Brain pericyte (primary cell): ENCODE measurements at places on chromosomes 12 and 14.
A peak's percentile ranks its signal among the peaks of the same experiment; 100 is the strongest.

GRCh38 chr14:79825046-79825521, 386.2 kb downstream of the DIO2 start:
- DNase-seq = no peak

GRCh38 chr14:61475316-61475715, 153.9 kb downstream of the PRKCH start:
- DNase-seq = no peak

GRCh38 chr14:66507722-66508546, at the start of gene GPHN:
Gene GPHN (plus strand): TSS chr14:66508147.
- peak; percentile 93 for DNase-seq

GRCh38 chr14:75842551-75842950, 139.2 kb downstream of the TGFB3 start:
- no peak for DNase-seq

GRCh38 chr12:8950221-8950527, 729 bp upstream of the M6PR start:
- no peak for DNase-seq

GRCh38 chr12:14366209-14367039, 942 bp downstream of the ATF7IP start:
- DNase-seq = no peak

DNA sequence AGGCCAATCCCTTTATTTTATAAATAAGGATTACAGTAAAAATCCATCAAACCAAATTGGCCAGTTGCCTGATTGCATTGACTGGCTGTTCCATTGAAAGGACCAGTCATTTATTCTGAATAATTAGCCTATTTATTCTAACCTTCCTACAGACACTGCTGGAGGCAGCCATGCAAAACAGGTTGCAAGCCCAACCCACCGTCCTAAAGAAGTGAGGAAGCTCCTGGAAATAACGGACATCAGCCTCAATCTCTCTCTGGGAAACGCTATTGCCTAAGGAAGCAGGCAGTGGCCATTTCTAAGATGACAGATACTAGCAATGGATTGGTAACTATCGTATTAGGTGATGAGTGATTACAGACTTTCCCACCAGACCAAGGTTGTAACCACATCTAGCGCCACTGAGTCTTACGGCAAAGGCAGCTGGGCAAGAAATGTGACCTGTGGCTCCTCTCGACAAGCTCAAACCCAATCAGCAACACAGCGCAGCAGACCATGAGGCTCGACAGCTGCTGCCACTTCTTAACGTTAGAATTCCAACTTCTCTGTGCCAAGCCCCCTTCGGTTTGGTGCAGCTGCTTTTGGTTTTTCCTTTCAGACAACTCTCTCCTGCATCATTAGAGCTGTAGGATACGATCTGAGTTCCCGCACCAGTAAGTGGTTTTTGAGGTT, 134.2 kb downstream of the KCNK10 start:
- no peak for DNase-seq

- no peak for DNase-seq
Measured at GRCh38 chr14:80212023-80212397, 706 bp upstream of the DIO2 start.

DNA sequence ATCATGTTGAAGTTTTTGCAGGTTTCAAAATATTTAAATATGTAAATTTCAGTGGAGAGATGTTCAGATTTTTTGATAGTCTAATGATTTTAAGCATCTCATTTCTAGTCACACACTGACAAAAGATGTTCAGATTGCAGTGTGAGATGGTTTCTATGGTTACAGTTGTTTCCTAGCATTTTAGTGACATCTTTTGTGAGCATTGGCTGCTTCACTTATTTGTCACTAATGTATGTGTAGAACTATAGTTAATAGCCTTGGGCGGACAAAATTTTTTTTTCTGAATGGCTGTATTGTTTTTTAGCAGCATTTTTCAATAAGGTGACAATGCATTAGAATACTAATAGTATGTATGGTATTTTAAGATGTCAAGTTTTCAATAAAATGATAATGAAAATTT, 315.6 kb upstream of the PRKD1 start:
- no peak for DNase-seq

DNA sequence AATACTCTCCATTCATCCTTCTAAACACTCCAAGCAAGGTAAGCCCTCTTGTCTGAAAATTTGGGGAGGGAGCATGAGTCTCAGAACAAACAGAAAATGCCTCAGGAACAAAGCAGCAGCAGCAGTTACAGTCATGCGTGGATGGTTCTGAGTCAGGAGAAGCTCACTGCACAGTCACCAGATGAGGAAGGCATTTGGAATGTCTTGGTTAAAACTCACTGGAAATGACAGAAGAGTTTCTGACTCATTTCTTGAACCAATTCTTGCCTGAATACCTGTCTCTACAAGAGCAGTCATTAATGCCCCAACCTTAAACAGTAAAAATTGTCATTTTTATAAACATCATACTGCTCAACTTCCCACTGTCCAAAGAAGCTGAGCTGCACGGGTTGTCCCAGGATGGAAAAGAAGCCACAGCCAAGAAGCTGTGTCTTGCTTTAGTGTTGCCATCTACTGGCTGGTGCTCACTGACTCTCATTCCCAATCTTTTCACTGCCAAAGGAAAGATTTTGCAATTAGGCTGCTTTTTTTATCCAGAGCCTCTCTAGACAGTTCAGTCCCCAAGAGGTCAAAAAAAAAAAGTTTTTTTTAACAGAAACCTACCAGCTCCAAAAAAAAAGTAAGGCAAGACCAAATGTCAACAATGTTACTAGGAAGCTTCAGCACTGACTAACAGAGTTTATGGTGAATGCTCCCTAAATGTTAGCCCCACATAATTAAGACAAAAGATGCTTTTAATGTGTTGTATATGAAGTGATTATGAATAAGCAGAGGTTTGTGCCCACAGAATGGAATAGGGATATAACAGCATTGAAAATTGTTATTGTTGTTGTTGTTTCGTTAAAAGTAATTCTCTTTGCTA, 40.4 kb downstream of the KICS2 start:
- peak; percentile 53 for DNase-seq

GRCh38 chr14:52730709-52731111, 744 bp downstream of the STYX start:
- no peak for DNase-seq

GRCh38 chr12:30613119-30613830, 82.4 kb downstream of the IPO8 start:
- DNase-seq = no peak

DNA sequence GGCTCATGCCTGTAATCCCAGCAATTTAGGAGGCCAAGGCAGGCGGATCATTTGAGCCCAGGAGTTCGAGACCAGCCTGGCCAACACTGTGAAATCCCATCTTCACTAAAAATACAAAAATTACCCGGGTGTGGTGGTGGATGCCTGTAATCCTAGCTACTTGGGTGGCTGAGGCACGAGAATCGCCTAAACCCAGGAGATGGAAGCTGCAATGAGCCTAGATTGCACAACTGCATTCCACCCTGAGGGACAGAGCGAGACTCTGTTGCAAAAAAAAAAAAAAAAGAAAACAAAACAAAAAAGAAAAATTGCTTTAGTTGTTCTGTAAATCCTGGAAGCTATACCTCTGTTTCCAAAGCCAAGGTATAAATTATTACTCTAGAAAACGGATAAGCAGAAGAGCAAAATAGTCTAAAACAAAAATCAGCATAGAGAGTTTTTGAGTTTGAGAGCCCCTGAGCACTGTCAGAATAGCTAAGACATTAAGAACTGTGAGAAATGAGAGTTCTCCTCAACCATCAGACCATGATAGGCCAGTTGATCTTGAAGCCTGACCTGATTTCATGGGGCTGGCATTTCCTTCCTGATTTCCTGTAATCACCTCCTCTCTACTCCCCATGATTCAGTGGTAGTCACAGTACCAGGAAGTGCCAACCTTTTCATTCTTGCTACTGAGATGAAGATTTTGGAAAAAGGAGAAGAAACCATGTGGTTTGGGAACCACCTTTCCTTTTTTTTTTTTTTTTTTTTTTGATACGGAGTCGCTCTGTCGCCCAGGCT, 31.7 kb downstream of the ATP2A2 start:
- no peak for DNase-seq

GRCh38 chr12:52871291-52872039, 22.7 kb upstream of the KRT78 start:
- DNase-seq = peak; percentile 73

GRCh38 chr12:57388425-57388824, 42.4 kb downstream of the R3HDM2 start:
- DNase-seq = no peak

DNA sequence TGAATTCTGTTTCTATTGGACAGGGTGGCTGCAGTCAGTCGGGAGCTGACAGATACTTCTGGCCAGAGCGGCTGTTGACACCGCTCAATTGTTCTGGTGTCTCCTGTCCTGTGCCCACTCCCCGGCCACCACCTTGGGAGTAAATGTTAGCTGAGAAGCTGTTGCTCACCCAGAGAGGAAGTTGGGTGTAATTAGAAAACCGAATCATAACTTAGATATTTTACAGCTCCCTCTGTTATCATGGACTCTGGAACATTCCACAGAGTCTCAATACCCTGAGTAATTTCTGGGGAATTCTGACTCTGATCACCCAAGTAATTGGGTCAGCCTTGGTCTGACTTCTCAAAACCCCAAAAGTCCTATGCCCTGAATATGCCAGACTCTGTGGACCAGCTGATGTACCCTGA, 58.3 kb upstream of the RFLNA start:
- no peak for DNase-seq

DNA sequence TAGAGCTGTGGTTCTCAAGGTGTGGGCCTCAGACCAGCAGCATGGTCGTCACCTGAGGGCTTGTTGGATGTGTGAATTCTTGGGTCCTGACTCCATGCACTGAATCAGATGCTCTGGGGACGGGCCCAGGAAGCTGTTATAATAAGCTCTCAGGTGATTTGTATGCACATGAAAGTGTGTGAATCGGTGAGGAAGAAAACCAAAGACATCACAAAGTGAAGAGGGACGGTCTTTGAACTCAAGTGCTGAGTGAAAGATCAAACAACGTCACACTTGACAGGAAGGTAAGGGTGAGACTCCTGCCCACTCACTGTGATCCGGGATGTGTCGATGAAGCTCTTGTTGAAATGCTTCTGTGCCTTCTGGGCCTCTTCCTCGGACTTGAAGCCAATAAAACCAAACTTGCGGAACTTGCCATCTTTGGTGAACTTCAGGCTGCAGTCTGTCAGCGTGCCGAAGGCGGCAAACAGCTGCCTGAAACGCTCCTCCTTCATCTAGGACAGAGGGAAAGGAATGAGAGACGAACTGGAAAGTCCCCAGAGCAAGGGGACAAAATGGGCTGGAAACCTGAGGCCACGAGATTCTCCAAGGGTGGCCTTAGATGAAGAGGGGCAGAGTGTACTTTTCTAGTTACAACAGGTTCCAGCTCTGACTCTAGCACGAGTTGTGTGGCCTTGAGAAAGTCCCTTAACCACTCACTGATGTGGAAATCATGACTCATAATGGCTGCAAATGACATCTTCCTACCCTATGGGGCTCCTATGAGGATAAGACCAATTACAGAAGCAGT, 4.0 kb downstream of the RBM19 start:
- no peak for DNase-seq

DNA sequence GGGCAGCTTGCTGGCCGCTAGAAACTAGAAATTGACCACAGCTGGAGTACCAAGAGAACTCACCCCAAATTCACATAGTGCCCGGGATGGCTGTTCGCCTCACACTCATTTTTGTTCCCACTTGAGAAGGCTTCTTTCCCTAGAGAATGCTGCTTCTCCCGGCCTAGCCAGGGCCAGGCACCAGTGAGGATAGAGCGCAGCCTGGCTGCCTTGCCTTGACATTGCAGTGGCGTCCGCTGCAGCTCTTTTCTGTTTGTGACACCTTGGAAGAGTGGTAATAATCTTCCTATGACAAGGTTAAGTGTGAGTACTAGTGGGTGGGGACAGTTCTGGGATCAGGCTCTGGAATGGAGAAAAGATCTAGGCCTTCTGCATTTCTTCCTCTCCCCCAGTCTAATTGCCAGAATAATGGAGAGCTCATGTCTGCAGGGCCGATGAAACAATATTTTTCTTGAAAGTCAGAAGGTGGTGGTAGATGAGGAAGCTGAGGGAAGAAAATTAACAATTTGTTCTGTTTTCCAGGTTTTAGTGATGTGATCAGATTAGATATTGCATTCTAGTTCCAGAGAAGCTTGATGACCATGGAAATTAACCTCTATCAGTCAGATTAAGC, 3.7 kb downstream of the TMEM253 start:
- peak; percentile 56 for DNase-seq

DNA sequence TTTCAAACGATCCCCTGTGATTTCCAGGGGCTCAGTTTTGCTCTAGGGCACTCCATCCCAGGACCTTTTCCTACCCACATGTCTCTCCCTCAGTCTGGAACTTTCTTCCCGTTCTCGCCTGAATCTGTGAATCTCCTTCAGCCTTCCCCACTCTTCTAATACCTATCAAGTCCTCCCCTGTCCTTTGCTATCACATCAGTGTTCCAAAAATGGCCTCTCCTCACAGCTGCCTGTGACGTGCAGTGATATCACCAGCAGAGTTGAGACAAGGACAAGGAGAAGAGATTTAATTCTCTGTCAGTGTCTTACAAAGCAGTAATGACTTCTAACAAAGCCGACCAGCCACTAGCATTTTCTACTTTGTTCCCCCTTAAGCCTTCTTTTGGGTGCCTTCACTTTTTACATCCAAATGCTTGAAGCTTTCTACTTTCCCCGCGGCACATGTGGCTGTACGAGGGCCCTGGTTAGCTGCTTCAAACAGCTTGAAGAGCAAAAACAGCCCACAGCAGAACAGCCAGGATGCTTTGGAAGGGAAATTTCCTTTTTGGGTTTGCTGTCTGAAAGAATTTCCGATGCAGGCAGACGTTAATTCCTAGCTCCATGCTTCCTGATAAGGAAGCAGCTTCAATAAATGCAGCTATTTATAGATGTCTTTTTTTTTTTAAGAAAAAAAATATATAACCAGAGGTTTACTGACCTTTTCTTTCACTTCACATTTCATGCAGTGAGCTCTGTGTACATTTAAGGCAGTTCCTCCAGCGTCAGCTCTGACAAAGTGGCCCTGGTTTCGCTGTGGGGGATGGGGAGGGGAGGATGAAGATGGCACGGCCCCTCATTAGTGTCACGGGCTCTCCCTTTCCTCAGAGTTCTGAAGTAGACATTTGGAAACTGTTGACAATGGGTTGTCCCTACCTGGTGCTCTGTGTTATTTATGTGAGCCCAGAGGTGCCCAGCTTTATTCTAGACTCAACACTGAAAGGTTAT, 109.3 kb downstream of the ETV6 start:
- DNase-seq = no peak

DNA sequence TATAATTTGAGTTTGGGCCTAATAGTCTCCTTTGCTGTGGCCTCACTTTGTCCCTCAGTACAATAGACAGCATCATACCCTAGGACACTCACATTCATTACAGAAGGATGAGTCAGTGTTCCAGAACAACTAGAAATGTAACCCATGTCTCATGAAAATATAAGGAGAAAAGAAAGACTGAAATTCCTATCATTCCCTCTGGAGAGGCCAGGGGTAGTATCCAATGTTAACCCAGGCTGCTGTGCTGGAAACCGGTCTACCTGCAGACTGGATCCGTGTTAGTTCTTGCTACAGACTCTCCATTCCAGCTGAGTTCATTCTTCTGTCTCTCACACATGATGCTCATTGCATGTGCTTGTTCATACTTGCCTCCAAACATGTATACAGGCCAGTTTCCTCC, 75.8 kb upstream of the HOXC13 start:
- DNase-seq = no peak

- DNase-seq = no peak
Measured at GRCh38 chr14:53411125-53411524, 258.0 kb upstream of the DDHD1 start.

- DNase-seq = no peak
Measured at GRCh38 chr12:52826611-52827498, 7.3 kb downstream of the KRT79 start.
